ENCODE measurements at places on chromosomes 5 and 9.

DNA sequence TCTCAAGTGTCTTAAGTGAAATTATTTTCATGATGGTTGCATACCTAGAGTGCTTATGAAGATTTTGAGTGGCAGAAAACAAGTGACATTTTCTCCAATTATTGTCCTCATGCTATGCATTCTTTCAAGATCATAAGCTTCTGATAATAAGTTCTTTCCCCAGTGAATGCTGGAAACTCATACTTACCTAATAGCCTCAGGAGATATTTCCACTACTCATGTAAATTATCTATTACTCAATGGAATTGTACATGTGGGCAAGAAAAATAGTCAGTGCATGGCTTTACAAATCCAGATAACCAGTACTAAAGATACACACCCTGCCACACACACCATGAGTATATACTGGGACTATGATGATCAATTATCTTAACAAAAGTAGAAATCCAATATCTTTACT is 1219.4 kb upstream of the C9orf72 start:
- ATAC-seq, result no peak

- no peak for ATAC-seq
These were observed 8.7 kb upstream of the FBN2 start for GRCh38 chr5:128546658-128547281.

DNA sequence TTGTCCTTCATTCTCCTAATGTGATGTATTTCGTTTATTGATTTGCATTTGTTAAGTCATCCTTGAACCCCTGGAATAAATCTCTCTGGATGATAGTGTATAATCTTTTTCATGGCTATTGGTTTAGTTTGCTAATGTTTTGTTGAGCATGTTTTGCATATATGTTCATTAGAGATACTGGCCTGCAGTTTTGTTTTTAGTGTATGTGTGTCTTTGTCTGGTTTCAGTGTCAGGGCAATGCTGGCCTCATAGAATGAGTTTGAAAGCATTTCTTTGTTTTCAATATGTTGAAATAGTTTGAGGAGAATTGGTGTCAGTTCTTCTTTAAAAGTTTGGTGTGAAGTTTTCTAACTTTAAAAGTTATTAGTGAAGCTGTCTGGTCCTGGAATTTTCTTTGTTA is 149.6 kb upstream of the ATP10B start:
- ATAC-seq, result no peak

- ATAC-seq, result no peak
These were observed 21.4 kb upstream of the SNAPC3 start for GRCh38 chr9:15401266-15401665.

GRCh38 chr9:119477197-119477596 is 108.0 kb upstream of the BRINP1 start:
- ATAC-seq, result no peak
